Activated CD4-positive, alpha-beta T cell treated with anti-CD3 and anti-CD28 coated beads, Interleukin-2, amount 50 U/mL, for 24 hours (primary cell): ENCODE measurements at places on chromosomes 6 and 20.

- no peak for DNase-seq
Observed at GRCh38 chr6:78700991-78701390, 166.4 kb upstream of the IRAK1BP1 start.

DNA sequence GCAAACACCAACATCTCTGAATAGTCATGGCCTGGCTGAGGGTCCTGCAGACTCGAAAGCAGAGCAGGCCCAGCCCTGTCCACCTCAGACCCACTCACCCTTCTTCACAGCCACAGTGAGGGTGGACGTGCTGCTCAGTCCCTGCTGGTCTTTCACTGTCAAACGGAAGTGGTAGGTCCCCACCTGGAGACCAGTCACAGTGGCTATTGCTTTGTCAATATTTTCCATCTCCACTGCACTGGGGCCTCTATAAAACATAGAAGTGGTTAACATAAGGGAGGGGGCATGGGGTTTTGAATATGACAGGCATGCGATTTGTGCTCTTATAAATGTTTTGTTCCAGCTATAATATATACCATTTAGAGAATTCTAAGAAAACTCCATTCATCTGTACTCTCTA is 73.9 kb downstream of the ALDH5A1 start:
- DNase-seq, result no peak

DNA sequence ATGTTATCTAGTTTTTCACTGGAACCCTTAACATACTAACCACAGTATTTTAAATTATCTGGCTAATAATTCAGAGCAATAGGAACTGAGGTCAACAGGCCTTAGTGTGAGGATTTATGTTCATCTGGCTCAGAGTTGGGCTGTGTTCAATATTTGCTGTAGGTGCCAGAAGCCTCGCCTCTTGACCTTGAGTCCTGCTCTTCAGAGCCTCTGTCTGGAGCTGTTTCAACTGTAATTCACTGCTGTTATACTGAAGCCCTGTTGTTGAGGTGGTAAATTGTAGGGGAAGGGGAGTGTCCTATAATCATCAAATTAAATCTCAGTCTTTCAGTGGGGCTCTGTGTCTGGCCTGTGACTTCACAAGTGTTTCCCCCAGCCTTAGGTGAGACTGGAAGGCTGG is 184.4 kb downstream of the CDH26 start:
- no peak for DNase-seq

GRCh38 chr6:144606083-144606482 is 320.9 kb downstream of the UTRN start:
- DNase-seq, result no peak

DNA sequence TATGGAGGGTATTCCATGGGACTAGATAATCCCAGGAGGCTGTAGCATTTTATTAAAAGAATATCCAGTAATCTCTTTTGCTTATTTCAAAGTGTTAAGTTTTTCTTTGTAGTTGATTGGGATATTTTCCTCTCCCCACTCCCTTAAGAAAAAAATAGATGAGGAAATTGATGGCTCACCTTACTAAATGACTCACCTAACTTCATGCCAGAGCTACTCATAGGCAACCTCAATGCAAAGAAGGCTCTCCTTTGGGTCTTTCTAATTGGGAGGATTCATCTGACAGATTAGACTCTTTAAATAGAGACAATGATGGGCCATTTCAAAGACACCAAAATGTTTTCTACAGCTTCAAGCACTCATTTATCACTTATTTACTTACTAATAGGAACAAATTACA is 528.5 kb upstream of the BTBD3 start:
- no peak for DNase-seq

- no peak for DNase-seq
Observed at GRCh38 chr6:13383328-13384163, 55.2 kb upstream of the TBC1D7 start.

GRCh38 chr6:15773806-15774410 is 111.1 kb upstream of the DTNBP1 start:
- no peak for DNase-seq

- no peak for DNase-seq
Observed at GRCh38 chr6:127367023-127367375, 23.6 kb upstream of the ECHDC1 start.
